ENCODE measurements at places on chromosomes 1 and 21.

DNA sequence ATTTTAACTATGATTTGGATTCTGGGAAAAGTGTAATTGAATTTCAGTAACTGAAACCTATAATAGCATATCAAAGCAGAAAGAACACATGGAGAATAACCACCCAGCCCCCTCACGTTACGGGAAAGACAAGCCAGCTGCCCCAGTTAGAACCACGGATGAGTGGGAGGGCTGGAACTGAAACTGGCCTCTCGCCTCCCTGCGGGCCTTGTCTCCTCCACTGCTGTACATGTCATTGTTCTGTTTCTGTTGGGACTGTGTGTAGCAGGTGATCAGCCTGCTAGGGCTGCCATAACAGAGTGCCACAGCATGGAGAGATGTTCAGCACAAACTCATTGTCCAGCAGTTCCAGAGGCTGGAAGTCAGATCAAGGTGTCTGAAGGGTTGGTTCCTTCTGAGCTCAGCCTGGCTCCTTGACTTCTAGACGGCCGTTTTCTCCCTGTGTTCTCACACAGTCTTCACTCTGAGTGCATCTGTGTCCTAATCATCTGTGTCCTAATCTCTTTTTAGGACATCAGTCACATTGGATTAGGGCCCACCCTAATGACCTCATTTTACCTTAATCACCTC lies 52.4 kb downstream of the MAP3K21 start:
- DNase-seq, result no peak

- no peak for DNase-seq
Observed at GRCh38 chr1:184340984-184341383, 45.8 kb upstream of the C1orf21 start.

- DNase-seq, result no peak
Observed at GRCh38 chr1:151972542-151973248, 21.0 kb downstream of the S100A10 start.

- no peak for DNase-seq
Observed at GRCh38 chr1:100440075-100440809, 87.9 kb downstream of the CDC14A start.

- DNase-seq, result no peak
Observed at GRCh38 chr1:50129201-50129600, 20.5 kb downstream of the ELAVL4 start.

DNA sequence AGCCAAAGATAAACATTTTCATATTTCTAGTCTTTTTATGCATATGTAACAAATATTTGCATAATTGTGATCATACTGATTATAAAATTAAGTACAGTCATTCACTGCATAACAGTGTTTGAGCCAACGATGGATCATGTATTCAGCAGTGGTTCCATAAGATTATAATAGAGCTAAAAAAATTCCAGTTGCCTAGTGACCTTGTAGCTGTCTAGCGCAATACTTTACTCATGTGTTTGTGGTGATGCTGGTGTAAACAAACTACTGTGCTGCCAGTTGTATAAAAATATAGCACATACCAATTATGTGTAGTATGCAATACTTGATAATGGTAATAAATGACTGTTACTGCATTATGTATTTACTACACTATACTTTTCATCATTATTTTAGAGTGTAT lies 2.1 kb upstream of the S100A10 start:
- DNase-seq, result no peak

All from GM19239 (cell line).